ENCODE measurements at places on chromosomes 2 and 18. TPM values are rescaled to one million over a fixed set of nuclear protein-coding genes. Genes with fewer than 3 reads are reported as not detected.
A peak's percentile ranks its signal among the peaks of the same experiment; 100 is the strongest.

AQP12A gene
- total RNA-seq: not detected

DNA sequence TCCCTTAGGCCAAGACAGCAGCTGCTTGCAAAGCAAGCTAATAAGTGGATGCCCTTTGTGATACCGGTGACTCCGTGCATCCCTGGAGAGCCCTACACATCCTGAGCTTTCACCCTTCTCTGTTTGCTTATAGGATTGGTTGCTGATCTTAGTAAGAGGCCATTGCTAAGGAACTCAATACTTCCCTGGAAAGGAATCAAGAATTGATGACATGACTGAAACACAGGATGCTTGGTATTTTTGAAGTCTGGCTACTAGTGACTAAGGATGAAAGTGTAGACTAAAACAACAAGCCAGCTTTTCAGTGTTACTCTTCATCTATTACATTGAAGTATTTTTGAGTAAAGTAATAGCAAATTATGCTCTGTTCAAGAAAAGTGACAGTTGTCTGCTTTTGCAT, 123.0 kb upstream of the SERPINE2 start:
- no peak for DNase-seq
- peaks cover 9% of the 10 kb centered on the region for H3K27me3 ChIP-seq
- no peak overlapping the region for H3K27ac ChIP-seq
- no peaks in the 10 kb centered on the region for H3K36me3 ChIP-seq
- no peaks in the 10 kb centered on the region for H3K4me1 ChIP-seq

GRCh38 chr2:224025874-224026273, 13.2 kb downstream of the SERPINE2 start:
- peak overlapping the region; percentile 30 for H3K4me3 ChIP-seq
- peaks cover 5% of the 10 kb centered on the region for H3K36me3 ChIP-seq
- H3K27me3 ChIP-seq: no peaks in the 10 kb centered on the region
- H3K4me1 ChIP-seq: peaks cover 48% of the 10 kb centered on the region
- H3K27ac ChIP-seq: peak overlapping the region; percentile 85

DNA sequence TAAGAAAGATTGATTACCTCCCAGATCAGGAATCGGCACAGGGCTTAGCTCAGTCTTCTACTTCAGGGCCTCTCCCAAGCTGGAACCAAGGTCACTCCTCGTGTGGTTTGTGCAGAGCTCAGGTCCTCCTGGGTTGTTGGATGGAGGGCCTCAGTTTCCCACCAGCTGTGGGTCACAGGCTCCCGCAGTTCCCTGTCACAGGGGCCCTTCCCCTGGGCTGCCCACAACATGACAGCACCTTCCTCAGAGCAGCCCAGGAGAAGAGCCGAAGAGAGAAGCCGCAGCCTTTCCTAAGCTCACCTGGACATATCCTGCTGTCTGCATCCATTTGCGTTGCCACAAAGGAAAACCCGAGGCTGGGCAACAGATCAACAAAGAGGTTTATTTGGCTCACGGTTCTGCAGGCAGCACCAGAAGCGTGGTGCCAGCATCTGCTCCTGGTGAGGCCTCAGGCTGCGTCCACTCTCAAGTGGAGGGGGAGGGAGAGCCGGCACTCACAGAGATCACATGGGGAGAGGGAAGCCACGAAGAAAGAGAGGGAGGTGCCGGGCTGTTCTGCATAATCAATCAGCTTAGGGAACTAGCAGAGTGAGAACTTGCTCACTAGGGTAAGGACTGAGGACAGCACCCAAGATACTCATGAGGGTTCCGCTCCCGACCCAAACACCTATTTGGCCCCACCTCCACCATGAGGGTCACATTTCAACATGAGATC, 13.0 kb upstream of the ALLC start:
- H3K4me1 ChIP-seq: no peaks in the 10 kb centered on the region
- DNase-seq: no peak
- no peak overlapping the region for H3K27ac ChIP-seq
- no peak overlapping the region for H3K4me3 ChIP-seq
- H3K27me3 ChIP-seq: peaks cover 4% of the 10 kb centered on the region

C2orf72 gene
- total RNA-seq: 0.55 TPM

- H3K36me3 ChIP-seq: no peaks in the 10 kb centered on the region
- no peak overlapping the region for H3K4me3 ChIP-seq
- no peaks in the 10 kb centered on the region for H3K27me3 ChIP-seq
- no peak for DNase-seq
Measured at GRCh38 chr2:25697559-25698341, 24.4 kb upstream of the DTNB start.

Data from activated CD4-positive, alpha-beta memory T cell treated with anti-CD3 and anti-CD28 coated beads for 36 hours (primary cell).